Activated CD8-positive, alpha-beta T cell treated with anti-CD3 and anti-CD28 coated beads, Interleukin-2, amount 10 ng/mL, durations not matched to agents 7 days and 5 days (primary cell): ENCODE measurements at places on chromosomes 6 and 20. TPM values are rescaled to one million over a fixed set of nuclear protein-coding genes. Genes with fewer than 3 reads are reported as not detected.

- H3K36me3 ChIP-seq: no peaks in the 10 kb centered on the region
- H3K27ac ChIP-seq: no peak overlapping the region
- no peak for DNase-seq
- no peak overlapping the region for H3K4me3 ChIP-seq
- H3K27me3 ChIP-seq: peaks cover 2% of the 10 kb centered on the region
- no peaks in the 10 kb centered on the region for H3K4me1 ChIP-seq
Measured at GRCh38 chr20:12965870-12966251, 42.9 kb upstream of the SPTLC3 start.

DNA sequence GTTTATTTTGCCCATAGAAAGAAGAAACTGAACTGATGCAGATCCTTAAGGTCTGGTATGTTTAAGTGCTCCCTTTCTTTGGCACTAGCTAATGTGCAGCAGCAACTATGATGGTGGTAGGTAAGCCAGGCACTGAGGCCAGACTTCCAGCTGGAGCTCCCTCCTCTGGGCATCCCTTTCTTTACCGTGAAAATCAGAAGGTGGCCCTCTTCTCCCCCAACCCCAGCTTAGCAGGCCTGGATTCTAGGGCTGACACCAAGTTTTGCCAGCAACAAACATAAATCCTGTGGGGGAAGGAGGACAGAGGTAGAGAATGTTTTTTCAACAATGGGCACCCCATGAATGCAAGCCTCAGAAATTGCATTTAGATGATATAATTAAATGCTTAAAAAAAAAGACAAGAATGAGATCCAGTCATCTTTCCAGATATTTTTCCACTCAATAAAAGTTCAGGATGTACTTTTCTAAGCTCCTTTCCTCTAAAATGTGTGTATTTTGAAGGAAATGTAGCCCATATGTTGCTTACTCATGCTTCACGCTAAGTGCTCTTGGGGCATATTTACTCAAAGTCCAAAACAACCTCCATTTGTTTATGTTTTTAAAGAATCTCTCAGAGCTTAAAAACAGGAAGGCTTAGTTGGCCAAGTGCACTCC, 123.9 kb upstream of the NXT1 start:
- no peak overlapping the region for H3K4me3 ChIP-seq
- H3K36me3 ChIP-seq: no peaks in the 10 kb centered on the region
- H3K27ac ChIP-seq: no peak overlapping the region
- H3K4me1 ChIP-seq: no peaks in the 10 kb centered on the region

DNA sequence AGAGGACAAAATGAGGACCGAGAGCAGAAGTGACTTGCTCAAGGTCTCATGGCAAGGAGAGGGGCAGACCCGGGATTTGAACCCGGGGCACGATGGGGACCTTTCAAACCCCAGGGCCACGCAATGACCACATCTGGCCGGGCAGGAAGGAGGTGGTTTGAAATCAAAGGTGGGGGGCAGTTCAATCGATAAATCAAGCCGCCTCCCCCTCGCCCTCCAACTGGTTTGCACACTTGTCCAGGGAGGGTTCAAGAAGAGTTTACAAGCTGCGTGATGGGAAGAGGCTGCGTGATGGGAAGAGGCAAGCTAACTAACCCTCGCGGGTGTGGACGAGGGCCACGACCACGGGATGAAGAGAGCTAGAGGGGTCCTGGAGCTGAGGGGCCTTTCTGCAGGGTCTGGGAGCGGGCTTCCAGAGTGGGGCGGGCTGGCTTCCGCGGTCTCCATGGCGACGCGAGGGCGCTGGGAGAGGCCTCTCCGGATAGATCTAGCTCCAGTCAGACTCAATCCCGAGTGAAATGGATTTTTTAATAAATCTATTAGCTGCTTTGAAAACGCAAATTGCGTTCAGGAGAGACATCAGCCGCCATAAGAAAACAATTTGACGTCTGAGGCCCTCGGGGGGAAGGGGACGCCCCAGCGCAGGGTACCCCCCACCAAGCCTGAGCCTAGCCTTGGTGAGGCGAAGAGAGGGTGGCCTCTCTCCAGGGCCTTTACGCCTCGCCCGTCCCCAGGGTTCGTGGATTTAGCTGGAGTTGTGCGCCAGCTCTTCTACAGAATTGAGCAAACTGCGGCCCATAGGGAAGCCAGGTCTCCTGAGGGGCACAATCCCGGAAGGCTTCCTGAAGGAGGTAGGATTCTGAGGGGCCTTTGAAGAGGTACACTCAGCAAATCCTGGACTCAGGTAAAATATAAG, 143.9 kb downstream of the GRM4 start:
- DNase-seq: no peak
- peaks cover 15% of the 10 kb centered on the region for H3K27me3 ChIP-seq
- no peak overlapping the region for H3K4me3 ChIP-seq
- H3K27ac ChIP-seq: no peak overlapping the region
- no peaks in the 10 kb centered on the region for H3K4me1 ChIP-seq
- no peaks in the 10 kb centered on the region for H3K36me3 ChIP-seq

DNA sequence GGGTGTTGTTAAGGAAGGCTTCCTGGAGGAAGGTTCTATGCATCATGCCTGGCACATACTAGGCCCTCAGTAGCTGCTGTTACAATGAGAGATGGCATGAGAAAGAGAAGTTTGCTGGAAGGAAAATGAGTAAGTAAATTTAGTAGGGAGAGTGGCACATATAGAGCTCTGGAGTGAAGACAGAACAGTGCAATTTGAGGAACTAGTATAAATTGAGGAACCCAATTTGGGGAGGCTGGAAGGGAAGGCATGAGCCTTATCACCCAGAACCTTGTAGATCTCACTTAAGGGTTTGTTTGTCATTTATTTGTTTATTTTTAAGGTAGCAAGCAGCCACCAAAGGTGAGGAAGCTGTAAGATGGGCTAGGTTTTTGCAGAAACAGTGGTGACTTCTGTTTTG, 87.1 kb upstream of the SCGN start:
- no peaks in the 10 kb centered on the region for H3K36me3 ChIP-seq
- no peaks in the 10 kb centered on the region for H3K4me1 ChIP-seq
- H3K4me3 ChIP-seq: no peak overlapping the region
- H3K27ac ChIP-seq: no peak overlapping the region
- DNase-seq: no peak

DNA sequence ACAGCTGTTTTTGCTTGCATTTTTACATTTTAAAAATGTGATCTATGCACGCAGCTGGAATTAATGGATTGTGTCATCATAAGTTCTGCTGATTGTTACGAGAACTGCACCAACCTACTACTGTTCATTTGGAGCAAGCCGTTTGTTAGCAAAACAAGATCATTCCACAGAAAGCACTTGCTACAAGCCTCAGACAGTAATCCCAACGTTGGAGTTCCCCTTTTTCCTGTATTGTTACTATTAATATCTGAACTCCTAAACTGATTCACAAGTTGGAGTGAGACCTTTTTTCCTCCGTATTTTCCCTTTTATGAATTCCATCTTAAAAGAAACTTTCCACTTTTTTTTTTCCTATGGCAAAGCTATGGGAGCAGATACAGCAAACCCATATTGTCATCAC, 3.5 kb downstream of the TENT5A start:
- peaks cover 17% of the 10 kb centered on the region for H3K27me3 ChIP-seq
- H3K36me3 ChIP-seq: peaks cover 20% of the 10 kb centered on the region
- no peak overlapping the region for H3K27ac ChIP-seq

DNA sequence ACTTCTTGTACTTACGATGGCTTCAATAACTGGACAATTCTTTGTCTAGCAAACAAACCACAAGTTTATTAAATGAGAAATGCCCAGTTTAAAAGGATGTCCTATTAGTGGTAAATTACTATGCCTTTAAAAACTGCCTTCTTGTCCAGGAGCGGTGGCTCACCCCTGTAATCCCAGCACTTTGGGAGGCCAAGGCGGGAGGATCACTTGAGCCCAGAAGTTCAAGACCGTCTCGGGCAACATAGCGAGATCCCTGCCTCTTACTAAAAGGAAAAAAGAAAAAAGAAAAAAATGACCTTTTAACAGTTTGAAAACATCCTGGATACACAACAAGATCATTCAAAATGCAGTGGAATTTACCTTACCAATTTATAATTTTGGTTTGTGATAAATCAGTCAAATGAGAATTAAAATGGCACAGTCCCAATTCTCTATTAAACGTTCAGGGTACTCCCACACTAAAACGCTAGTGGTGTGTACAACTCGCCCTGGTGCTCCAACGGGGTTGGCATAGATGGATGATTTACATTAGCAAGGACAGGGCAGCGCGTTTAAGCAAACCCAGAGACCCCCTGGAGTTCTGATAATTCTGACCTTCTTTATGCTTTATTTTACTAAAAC, 2.3 kb downstream of the ZBTB2 start:
- DNase-seq: peak; percentile 40
- peaks cover 57% of the 10 kb centered on the region for H3K4me1 ChIP-seq
- peaks cover 56% of the 10 kb centered on the region for H3K36me3 ChIP-seq
- H3K27me3 ChIP-seq: no peaks in the 10 kb centered on the region

DNA sequence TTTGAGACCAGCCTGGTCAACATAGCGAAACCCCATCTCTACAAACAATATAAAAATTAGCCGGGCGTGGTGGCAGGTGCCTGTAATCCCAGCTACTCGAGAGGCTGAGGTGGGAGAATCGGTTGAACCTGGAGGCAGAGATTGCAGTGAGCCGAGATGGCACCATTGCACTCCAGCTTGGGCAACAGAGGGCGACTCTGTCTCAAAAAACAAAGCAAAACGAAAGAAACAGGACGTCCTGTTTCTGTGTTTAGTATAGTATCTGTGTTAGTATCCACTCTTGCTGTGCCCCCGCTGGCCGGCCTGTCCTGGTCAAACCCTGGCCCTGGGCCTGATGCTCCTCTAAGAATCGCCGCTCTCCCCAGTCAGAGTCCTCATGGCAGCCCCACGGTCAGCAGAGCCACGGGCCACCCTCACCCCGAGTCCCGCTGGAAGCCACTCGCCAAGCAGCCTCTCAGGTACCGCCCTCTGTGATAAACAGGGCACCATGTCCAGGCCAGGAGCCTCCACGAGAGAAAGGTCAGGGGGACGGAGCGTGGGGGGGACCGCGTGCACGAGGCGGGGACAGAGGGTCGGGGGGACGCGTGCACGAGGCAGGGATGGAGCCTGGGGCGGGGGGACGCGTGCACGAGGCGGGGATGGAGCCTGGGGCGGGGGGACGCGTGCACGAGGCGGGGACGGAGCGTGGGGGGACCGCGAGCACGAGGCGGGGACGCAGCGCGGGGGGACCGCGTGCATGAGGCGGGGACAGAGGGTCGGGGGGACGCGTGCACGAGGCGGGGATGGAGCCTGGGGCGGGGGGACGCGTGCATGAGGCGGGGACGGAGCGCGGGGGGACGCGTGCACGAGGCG, 384.5 kb downstream of the SMOC2 start:
- no peaks in the 10 kb centered on the region for H3K4me1 ChIP-seq
- no peaks in the 10 kb centered on the region for H3K27me3 ChIP-seq
- H3K27ac ChIP-seq: no peak overlapping the region
- no peaks in the 10 kb centered on the region for H3K36me3 ChIP-seq
- no peak for DNase-seq
- no peak overlapping the region for H3K4me3 ChIP-seq

- DNase-seq: no peak
- peaks cover 21% of the 10 kb centered on the region for H3K4me1 ChIP-seq
- peaks cover 6% of the 10 kb centered on the region for H3K36me3 ChIP-seq
- H3K4me3 ChIP-seq: peak overlapping the region; percentile 90
- peaks cover 14% of the 10 kb centered on the region for H3K27me3 ChIP-seq
Measured at GRCh38 chr6:144285548-144285797, 338 bp downstream of the UTRN start.

GRCh38 chr6:53410508-53411258, 61.9 kb upstream of the ELOVL5 start:
- H3K36me3 ChIP-seq: no peaks in the 10 kb centered on the region
- no peaks in the 10 kb centered on the region for H3K4me1 ChIP-seq
- peak; percentile 66 for DNase-seq
- H3K27ac ChIP-seq: no peak overlapping the region
- H3K27me3 ChIP-seq: peaks cover 2% of the 10 kb centered on the region

DNA sequence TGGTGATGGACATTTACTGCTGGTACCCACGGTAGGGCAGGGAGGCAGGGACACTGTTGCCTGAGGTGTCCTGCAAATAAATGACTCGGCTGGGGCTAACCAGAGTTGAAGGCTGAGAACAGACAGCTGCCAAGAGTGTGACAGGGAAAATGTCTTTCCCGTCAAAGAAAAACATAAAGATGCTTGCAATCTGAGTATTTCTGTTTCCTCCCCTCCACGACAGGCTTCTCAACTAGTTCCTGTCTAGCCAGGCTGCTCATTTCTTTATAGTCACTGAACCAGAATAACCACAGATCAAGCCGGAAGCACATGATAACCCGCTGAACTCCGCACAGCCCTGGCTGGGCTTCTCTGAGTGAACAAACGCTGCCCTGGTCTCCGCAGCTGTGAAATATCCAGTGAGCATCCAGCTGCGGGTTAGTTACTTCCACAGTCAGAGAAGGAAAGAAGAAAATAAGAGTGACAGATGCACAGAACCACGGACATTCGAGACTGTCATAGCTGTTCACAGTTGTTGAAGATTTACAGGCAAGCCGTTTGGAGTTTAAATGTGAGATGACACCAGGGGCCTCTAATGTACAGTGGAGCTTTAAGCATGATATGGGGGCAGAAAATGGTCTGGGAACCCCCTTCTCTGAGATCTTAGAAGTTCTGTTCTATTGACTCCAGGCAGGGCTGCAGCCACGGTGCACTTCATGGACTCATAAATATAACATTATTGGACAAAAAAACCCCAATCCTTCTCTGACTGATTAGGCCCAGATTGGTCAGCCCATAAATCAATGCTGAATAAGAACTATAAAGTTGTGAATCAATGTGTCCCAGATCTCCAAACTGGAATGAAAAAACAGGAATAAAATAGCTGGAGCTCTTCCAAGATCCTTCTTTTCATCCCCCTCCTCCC, 299.9 kb upstream of the SUPT3H start:
- peaks cover 3% of the 10 kb centered on the region for H3K36me3 ChIP-seq

DNA sequence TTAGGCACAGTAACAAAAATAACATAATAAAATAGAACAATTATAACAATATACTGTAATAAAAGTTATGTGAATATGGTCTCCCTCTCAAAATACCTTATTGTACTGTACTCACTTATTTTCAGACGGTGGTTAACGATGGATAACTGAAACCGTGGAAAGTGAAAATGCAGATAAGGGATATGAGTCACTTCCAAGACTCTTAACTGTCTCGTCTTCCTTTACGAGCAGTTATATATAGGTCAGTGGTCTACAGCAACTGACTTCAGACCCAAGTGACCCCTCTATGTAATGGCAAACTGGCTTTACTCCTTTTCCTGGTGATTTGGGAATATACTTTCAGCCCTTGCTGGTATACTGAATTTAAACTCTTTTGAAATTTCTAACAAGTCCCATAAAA, 261.4 kb downstream of the SLC35F1 start:
- no peaks in the 10 kb centered on the region for H3K36me3 ChIP-seq
- H3K4me1 ChIP-seq: no peaks in the 10 kb centered on the region
- peaks cover 8% of the 10 kb centered on the region for H3K27me3 ChIP-seq
- DNase-seq: no peak
- H3K27ac ChIP-seq: no peak overlapping the region

DNA sequence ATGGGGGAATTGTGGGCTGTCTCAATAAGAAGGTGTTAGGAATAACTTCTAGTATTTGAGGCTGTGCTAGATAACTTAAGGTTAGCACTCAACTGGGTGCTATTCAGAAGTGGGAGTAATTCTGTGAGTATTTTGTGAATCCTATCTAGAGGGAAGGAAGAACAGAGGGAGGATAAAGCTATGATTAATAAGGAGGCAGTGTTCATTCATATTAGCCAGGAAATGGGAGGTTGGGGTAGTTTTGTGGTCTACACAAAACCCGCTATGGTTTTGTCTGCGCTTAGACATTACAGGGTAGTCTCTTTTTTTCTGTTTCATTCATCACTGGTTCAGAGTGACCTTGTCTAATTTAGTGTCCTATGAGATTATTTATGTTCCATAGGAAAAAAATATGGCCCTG, 341.0 kb downstream of the ARHGAP18 start:
- H3K4me3 ChIP-seq: no peak overlapping the region
- no peaks in the 10 kb centered on the region for H3K36me3 ChIP-seq

CALHM5 gene
- not detected for total RNA-seq

ANKEF1 gene
- total RNA-seq: 3.6 TPM

CPNE5 gene
- total RNA-seq: 1.7 TPM
